Activated naive CD8-positive, alpha-beta T cell treated with anti-CD3 and anti-CD28 coated beads, Interleukin-2, amount 50 U/mL, for 16 hours (primary cell): ENCODE measurements at places on chromosomes 7 and 10.

- no peak for DNase-seq
These were observed 136.5 kb downstream of the PKD1L1 start for GRCh38 chr7:47811632-47812380.

- no peak for DNase-seq
These were observed 151.1 kb downstream of the GFRA1 start for GRCh38 chr10:116121640-116122525.

DNA sequence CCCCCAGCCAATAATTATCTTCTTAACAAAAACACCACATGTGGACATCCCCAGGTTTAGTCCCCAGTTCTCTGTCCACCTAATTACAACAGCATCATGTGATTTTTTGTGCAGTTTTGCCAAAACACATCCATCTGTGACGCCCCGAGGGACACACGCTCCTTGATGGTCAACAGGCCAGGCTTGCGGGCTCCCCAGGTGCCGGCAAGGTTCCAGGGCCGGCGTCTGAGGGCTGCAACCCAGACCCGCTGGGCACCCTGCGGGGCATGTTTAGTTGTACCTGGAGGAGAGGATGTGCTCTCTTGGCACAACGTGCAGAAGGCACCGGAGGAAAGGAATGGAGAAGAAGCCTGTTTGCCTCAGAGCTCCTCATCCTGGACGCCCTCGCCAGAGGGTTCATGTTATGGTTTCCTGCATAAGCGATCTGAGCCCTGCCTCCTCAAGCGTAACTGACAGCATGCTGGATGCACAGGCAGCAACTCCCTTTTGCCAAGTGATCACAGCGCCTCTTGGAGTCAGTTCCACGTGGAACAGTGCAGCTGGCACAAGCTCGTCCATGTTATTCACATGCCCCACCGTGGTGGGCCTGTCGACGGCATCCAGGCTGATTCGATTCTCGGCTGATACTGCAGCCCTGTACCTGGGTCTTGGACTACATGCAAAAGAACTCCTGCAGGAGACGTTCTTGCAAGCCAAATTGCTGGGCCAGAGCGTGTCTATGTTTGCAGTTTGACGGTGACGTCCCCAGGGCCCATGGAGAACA lies 41.6 kb downstream of the JAKMIP3 start:
- DNase-seq, result no peak

- DNase-seq, result no peak
These were observed 112.6 kb upstream of the ADAM12 start for GRCh38 chr10:126500866-126501265.

DNA sequence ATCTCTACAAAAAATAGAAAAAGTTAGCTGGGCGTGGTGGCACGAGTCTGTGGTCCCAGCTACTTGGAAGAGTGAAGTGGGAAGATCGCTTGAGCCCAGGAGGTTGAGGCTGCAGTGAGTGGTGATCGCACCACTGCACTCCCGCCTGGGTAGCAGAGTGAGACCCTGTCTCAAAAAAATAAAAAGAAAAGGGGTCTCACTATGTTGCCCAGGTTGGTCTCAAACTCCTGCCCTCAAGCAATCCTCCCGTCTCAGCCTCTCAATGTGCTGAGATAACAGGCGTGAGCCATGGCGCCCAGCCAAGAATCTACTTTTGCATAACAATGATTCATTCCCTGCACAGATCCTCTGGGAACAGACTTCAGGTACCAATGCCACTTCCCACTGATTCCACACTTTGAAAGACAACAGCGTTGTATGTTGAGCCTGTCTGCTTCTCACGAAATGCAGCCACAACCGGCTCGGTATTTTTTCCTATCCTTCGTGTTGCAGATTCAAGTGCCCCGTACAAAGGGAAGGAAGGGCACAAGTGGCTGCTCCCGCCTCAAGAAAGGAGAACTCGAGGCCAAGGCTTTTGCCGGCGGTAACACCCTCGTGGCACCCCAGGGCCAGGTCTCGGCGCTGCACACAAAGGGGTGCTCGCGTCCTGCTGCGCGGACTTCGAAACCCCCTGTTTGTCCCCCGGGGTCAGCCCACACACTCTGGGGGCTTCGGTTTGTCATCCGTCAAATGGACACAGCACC lies 745 bp downstream of the DAGLB start:
- no peak for DNase-seq

- no peak for DNase-seq
These were observed 5.1 kb upstream of the SH2D4B start for GRCh38 chr10:80532571-80532970.

GRCh38 chr7:2256306-2257045 lies 14.4 kb downstream of the NUDT1 start:
- no peak for DNase-seq

- no peak for DNase-seq
These were observed 29.4 kb upstream of the JAKMIP3 start for GRCh38 chr10:132036153-132036886.

DNA sequence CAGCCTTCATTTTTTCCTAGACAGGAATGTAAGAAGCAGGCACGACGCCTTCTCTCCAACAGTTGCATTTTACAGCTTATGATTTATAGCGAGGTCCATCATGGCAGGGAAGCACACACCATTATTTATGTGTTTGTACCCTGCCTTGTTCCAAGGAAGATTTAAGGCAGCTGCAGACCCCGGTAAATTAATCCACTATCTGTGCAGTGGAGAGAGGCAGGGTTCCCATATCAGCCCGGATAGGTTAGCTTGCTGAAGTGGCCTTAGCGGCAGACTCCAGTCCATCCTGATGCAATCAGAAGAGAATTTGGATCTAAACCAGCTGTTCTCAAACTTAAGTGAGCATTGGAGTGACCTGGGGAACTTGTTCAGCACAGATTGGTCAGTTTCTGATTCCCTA lies 359.4 kb downstream of the GALNT17 start:
- DNase-seq, result no peak

DNA sequence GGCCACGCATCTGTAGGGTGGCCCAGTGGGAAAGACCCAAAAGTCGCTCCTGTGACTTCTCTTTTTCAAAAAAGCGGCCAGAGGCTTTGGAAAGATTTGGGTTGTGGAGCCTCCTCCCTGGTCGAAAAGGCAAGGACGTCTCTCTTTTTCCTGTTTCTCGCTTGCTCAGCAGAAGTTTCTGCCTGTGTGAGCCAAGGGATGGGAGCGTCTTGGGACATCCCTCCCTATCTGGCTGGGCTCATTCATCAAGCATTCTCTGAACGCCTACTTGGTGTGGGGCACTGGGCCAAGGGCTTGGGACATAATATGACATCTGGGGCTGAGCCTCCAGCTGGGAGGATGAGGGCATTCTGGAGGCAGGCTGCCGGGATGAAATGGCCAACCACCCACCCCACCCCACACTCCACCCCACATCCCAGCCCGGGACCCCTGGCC lies 120.9 kb downstream of the C10orf105 start:
- DNase-seq, result no peak

DNA sequence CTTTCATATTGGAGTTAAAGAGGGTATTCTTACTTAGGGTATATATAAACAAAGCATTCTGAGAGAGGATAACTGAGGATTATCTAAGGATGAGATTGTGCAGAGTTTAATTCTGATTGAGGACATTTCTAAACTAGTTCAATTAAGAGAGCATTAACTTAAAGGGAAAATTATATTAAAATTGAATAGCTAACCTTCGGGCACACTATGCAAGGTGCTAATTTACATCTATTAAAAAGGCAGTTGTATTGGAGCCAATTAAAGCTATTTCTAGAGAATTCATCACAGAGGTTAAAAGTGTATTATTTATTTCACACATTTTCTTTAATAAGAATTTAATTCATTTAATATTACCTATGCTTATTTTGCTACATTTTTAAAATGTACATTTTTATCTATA lies 17.0 kb upstream of the PIK3CG start:
- DNase-seq, result no peak

DNA sequence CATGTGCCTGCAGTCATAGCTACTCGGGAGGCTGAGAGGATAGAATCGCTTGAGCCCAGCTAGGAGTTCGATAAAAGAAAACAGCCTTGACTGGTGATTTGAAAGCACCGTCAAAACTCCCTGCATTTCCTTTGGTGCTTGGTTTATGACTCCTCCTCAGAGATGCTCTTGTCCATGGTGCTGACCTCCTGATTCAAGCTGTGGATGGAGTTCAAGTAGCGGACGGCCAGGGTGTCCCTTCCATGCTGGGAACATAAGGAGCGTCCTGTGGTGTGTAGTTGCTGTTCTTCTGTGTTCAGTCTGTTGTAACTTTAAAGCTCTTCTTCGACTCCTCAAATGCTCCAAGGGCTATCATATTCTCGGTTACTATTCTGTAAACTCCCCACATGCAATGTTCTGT lies 382.5 kb upstream of the KIAA1217 start:
- DNase-seq, result no peak

- DNase-seq, result no peak
These were observed 277.4 kb downstream of the FZD1 start for GRCh38 chr7:91541641-91542040.

- no peak for DNase-seq
These were observed 1.2 kb downstream of the KLF6 start for GRCh38 chr10:3783682-3784432.

GRCh38 chr10:2949221-2949947 lies 118.0 kb upstream of the PFKP start:
- no peak for DNase-seq

DNA sequence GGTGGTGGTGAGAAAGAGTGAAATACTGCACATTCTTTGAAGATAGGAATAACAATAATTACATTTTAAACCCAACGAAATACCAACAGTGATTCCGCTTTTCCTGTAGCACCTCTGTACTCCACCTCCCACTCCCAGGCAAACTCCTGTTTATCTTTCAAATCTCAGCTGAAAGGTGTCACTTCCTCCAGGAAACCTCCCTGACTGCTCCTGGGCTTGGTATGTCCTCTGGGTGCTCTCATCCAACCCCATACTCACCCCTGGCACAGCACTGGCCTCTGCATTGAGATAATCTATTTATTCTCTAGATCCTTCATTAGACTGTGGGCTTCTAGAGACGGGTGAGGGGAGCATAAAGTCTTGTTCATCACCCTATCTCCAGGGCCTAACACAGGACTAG lies 148.0 kb downstream of the MYOF start:
- no peak for DNase-seq

DNA sequence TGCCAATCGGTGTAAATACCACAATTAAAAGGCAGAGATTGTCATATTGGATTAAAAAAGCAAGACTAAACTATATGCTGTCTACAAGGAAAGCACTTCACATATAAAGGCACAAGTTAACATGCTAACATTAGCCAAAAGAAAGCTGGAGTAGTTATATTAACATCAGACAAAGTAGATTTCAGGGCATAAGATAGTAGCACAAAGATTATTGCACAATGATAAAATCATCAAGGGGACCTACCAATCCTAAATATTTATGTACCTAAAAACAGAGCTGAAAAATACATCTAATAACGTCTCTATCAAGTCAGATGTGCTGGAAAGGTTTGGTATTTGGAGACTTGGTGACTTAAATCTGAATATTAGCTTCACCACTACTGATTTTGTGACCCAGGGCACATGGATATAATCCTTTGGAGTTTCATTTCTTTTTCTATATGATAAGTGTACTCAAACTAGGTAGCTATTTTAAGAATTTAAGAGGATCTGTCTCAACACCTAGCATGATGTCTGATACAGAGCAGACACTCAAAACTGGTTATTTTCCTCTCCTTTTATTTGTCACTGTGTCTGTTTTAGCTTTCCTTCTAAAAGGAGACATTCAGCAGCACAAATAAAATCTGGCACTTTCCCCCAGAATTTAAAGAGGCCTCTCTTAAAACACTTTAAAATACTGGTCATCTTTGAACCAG lies 156.5 kb downstream of the DOCK4 start:
- DNase-seq, result no peak

- DNase-seq, result no peak
These were observed 31.3 kb downstream of the FAM204A start for GRCh38 chr10:118310822-118311221.

DNA sequence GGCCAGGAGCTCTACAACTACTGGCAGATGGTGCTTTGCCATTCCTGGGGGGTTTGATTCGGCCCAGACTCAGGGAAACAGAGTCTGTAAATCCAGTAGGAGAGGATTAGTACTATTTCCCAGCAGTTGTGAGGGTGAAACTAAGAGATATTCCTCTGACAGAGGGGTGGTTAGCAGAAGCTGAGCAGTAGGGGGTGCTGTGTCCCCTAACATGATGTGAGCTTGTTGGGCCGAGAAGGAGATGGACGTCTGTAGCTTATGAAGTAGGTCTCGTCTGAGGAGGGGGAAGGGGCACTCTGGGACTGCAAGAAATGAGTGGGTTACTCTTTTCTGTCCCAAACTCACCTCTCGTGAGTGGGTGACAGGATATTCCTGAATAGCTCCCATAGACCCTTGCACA lies 179.2 kb upstream of the MBL2 start:
- DNase-seq, result no peak

GRCh38 chr7:42456267-42456666 lies 219.3 kb upstream of the GLI3 start:
- no peak for DNase-seq

DNA sequence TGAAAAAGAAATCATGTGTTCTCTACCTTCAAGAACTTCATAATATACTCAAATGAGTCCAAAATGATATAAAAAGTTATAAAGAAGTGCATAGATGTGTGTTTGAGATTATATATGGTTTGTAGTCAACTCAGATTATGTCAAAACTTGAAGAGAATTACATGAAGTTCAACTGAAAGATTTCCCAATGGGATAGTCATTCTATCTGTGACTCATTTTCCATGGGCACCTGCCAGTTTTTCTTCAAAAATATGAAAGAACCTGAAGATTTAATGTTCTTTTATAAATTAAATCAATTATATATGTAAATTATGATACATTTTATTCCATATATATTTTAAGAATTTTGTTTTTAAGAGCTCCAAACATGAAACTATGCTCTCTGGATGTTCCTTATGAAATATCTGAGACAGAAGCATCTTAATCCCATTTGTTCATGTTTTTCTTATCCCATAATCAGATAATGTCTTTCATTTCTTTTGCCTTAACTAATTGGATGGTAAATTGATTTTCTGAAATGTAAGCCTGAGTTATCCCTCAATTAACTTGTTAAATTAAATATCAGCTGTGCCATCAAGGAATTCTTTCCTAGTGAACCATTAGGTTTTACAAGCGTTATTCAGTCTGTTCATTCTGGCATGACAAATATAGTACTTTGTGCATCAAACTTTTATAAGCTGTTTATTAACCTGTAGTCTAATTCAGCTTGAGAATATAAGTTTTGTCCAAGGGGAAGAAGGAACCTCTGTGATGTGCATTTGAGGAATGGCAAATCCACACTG lies 387.1 kb downstream of the IPMK start:
- DNase-seq, result no peak

- DNase-seq, result no peak
These were observed 11.0 kb downstream of the SH2B2 start for GRCh38 chr7:102297487-102298218.

- DNase-seq, result no peak
These were observed 22.1 kb downstream of the HKDC1 start for GRCh38 chr10:69242040-69242851.

- no peak for DNase-seq
These were observed 6.1 kb upstream of the UBE2H start for GRCh38 chr7:129958643-129959470.

DNA sequence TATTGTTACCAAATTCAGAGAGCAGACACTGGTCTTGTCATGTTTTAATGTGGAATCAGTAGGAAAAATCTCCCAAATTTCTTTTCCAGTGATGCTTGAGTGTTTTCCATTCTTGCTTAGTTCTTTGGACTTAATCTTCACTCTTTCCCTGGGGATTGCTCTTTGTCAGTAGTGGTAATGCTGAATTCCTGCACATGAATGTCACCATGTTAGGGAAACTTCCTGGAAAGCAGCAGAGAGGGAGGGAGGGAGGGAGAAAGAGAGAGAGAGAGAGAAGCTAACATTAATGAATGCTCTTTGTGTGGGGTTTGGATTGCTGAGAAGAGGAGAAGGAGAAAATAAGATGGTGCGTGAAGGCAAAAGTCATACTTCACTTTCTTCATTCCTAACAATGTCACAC lies 295.3 kb upstream of the COBL start:
- DNase-seq, result no peak

- no peak for DNase-seq
These were observed 55.1 kb upstream of the SEMA3A start for GRCh38 chr7:84249656-84250055.
